HT1080 (cell line): ENCODE measurements at places on chromosomes 16 and 17. TPM values are rescaled to one million over a fixed set of nuclear protein-coding genes. Genes with fewer than 3 reads are reported as not detected.

DNA sequence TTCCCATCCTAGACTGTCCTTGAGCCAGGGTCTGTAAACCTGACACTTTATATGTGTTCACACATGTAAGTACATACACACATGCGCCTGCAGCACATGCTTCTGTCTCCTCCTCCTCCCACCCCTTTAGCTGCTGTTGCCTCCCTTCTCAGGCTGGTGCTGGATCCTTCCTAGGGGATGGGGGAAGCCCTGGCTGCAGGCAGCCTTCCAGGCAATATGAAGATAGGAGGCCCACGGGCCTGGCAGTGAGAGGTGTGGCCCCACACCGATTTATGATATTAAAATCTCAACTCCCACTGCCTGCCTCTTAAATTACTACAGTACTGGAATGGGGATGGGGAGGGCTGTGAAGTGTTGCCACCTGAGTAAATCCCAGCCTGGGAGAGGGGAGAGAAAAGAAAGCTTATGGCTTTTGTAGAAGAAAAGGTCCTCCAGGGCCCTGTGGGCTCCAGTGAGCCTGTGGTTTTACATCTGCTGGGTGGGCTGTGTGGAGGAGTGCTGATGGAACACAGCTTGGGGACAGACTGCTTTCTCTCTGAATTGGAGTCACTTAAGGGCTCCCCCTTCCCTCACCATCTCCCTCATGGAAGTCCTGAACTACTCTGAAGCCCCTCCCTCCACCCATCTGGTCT is 990 bp upstream of the WNK4 start:
- no peak for DNase-seq

XYLT1 gene
- total RNA-seq: 0.23 and 0.80 TPM in 2 replicates

- DNase-seq: peak; percentile 62
Observed at GRCh38 chr17:2828397-2829038, 32.3 kb downstream of the RAP1GAP2 start.

- no peak for DNase-seq
Observed at GRCh38 chr16:67399218-67399733, 6.0 kb upstream of the TPPP3 start.

DNA sequence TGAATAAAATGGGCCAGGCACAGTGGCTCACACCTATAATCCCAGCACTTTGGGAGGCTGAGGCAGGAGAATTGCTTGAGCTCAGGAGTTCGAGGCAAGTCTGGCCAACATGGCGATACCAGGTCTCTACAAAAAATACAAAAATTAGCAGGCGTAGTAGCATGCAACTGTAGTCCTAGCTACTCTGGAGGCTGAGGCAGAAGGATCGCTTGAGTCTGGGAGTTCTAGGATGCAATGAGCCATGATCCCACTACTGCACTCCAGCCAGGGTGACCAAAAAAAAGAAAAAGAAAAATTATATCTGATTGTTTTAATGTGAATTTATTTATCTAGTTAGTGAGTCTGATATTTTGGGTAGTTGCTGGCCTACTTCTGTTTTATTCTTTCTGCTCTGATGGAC is 7.0 kb downstream of the IL34 start:
- DNase-seq: no peak

DNA sequence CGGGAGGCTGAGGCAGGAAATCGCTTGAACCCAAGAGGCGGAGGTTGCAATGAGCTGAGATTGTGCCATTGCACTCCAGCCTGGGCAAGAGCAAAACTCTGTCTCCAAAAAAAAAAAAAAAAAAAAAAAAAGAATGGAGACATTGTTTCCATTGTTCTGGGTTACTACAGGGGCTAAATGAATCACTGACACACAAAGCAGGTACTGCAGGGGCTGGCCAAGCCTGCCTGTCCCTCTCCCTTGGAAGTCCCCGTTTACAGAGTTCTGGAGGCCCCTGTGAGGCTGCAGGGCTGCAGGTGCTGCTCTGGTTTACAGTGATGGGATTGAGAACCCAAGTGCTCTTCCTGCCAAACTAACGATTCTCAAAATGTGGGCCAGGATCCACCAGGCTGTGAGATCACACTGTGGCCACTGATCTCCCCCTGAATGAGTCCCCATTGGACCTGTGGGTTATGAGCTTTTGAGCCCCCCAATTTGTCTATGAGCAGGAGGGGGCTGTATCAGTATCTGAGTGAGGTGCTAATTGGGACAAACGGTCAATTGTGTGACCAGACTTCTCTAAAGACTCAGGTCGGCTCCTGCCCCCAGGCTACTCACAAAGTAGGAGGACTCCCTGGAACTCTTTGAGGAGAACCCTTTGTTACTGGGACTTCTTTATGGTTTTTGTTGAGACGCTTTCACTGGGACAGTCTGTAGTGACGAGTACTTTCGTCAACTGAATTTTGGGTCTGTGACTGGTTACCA is 39.0 kb downstream of the DNAH17 start:
- peak; percentile 55 for DNase-seq

- no peak for DNase-seq
Observed at GRCh38 chr17:63976702-63977101, 4.0 kb upstream of the SCN4A start.

CCL1 gene
- total RNA-seq: not detected in 2 replicates

DNA sequence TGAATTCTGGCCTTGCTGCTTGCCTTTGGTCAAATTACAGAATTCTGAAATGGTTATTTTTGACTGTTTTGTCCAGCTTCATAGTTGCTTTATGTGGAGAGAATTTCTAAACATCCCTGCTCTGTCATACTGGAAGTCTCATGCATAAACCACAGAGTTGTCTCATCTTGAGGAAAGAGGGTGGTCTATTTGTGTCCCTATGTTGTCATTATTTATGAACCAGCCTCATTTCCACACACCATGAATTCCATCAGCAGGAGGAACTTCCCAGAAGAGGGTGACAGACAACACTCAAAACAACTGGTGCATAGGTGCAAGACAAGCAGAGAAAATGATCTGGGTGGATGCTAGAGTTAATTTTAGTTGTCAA is 525.8 kb upstream of the GOT2 start:
- DNase-seq: no peak

SMIM22 gene
- total RNA-seq: not detected in 2 replicates

PRAC2 gene
- total RNA-seq: not detected in 2 replicates

C17orf50 gene
- not detected in 2 replicates for total RNA-seq

MVD gene
- total RNA-seq: 58.6 and 60.3 TPM in 2 replicates

CCL3 gene
- 0.17 TPM in 1 of 2 replicates, not detected in the other for total RNA-seq

ERN2 gene
- 1.1 TPM in 1 of 2 replicates, not detected in the other for total RNA-seq

GRCh38 chr17:72465191-72466024 is 344.6 kb downstream of the SOX9 start:
- peak; percentile 96 for DNase-seq

DNA sequence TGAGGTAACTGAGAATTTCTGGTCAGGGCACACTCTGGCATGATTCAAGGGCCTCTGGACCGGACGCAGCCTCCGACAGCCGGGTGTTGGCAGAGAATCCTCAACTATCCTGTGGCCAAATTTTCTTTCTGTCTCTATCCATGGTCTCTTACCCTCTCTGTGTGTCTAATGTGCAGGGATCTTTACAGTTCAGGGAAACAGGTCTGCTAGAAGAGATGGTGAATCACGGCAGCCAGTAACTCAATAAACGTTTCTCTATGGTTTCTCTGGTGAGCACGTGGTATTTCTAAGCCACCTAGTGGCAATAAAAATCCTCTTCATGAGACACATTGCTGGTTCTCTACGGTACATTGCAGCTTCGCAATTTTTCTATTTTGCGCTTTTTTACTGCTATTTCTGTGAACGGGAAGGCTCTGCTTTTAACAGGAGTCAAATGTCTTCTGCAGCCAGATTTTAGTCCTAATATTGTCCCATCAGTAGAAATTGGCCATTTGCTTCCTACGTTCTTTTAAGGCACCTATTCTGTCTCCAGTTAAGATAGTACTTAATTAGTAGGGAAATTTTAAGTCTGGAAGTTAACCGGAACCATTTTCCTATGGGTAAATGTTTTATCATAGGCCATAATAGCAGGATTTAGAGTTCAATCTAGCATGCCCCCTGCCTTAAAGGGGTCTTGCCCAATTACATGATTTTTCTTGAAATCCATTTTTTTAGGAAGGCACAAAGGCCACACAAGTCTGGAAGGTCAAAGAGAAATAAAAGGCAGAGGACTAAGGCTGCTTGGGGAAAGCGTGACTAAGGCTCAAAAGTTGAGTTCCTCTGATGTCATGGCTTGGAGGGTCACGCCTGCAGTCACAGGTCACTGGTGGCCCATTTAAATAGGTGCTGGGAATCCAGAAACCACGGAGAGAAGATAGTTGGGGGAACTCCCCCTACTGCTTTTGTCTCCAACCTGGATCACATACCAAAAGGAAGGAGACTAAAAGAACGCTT is 31.5 kb downstream of the QPRT start:
- DNase-seq: peak; percentile 53

DNA sequence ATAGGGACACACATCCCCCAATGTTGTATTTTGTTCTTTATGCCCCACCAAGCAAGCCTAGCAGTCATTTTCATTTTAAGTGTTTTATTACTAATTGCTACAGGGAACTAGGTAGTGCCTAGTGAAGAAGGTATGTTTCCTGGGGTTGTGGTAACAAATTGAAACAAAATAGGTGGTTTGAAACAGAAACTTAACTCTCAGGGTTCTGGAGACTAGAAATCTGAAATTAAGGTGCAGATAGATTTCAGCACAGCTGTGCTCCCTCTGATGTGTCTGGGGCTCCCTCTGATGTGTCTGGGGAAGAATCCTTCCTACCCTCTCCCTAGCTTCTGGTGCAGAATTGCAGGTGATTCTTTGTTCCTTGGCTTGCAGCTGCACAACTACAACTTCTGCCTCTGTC is 390.1 kb downstream of the ZFHX3 start:
- no peak for DNase-seq

TERF2IP gene
- 38.6 and 46.8 TPM in 2 replicates for total RNA-seq

- no peak for DNase-seq
Observed at GRCh38 chr16:15493466-15494180, 59.2 kb downstream of the BMERB1 start.

RHBDL1 gene
- 1.1 and 1.6 TPM in 2 replicates for total RNA-seq

- DNase-seq: no peak
Observed at GRCh38 chr17:27322690-27323508, 29.0 kb downstream of the WSB1 start.
